ENCODE measurements at places on chromosomes 13 and 19. TPM values are rescaled to one million over a fixed set of nuclear protein-coding genes. Genes with fewer than 3 reads are reported as not detected.

GRCh38 chr13:20231839-20232555 is at the start of gene GJB6:
Gene GJB6 (minus strand): TSS chr13:20232319. CDS start chr13:20223480, 8,839 bp downstream.
- peaks cover 66% of the 10 kb centered on the region for H3K27me3 ChIP-seq
- no peak within 1 kb of the TSS for H3K27ac ChIP-seq
- peaks cover 17% of the 10 kb centered on the region for H3K4me1 ChIP-seq
- no peaks in the 10 kb centered on the region for H3K36me3 ChIP-seq
- peak; percentile 83 for DNase-seq
- peak within 1 kb of the TSS; percentile 34 for H3K4me3 ChIP-seq

GRCh38 chr19:28680111-28680510 is 532.8 kb downstream of the UQCRFS1 start:
- no peaks in the 10 kb centered on the region for H3K27me3 ChIP-seq
- no peak overlapping the region for H3K27ac ChIP-seq
- H3K36me3 ChIP-seq = no peaks in the 10 kb centered on the region
- H3K4me3 ChIP-seq = no peak overlapping the region

DNA sequence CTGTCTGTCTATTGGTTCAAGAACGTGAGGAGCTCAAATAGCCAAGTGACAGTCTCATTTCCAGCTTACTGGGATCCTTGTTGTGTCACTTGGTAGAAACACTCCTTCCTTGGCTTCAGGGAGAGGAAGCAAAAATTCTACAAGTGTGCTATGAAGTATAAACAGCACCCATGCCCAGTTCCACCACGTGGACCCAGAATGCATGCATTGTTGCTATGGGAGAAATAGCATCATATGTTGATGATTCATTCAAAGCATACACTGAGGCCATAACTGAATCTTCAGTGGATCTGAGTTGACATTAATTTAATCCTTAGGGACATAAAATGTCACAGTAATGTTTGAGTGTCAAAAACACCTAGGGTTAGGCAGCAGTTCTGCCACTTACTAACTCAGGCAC is 199.0 kb upstream of the RXFP2 start:
- no peaks in the 10 kb centered on the region for H3K4me1 ChIP-seq
- H3K27me3 ChIP-seq = no peaks in the 10 kb centered on the region
- no peak overlapping the region for H3K4me3 ChIP-seq
- no peak for DNase-seq
- no peaks in the 10 kb centered on the region for H3K36me3 ChIP-seq

DNA sequence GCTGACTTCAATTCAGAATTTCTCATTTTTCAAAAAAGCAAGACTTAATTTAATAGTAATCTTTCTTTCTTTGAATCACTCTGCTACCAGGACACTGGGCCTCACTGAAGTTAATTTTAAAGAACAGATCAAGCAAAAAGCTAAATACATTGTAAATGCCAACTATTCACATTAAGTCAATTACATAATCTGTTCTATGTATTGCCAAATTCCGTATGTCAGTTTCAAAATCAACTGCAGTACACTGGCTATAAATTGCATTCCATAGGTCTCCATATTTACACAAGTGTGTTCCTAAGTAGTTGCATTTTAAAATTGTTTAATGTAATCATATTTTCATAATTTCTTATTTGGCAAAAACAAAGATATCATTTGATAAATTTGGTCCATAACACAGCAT is 10.1 kb downstream of the FOXO1 start:
- H3K27ac ChIP-seq = no peak overlapping the region
- no peak for DNase-seq
- no peaks in the 10 kb centered on the region for H3K36me3 ChIP-seq
- H3K4me1 ChIP-seq = peaks cover 22% of the 10 kb centered on the region
- no peaks in the 10 kb centered on the region for H3K27me3 ChIP-seq
- no peak overlapping the region for H3K4me3 ChIP-seq

- H3K27ac ChIP-seq = peak overlapping the region; percentile 99
- H3K4me1 ChIP-seq = peaks cover 73% of the 10 kb centered on the region
- H3K27me3 ChIP-seq = no peaks in the 10 kb centered on the region
- DNase-seq = peak; percentile 89
Measured at GRCh38 chr19:54462655-54463530, 685 bp downstream of the LENG9 start.

- no peaks in the 10 kb centered on the region for H3K4me1 ChIP-seq
- H3K27me3 ChIP-seq = peaks cover 33% of the 10 kb centered on the region
- H3K4me3 ChIP-seq = no peak overlapping the region
- DNase-seq = no peak
- H3K36me3 ChIP-seq = no peaks in the 10 kb centered on the region
Measured at GRCh38 chr19:43395561-43395960, 19.1 kb upstream of the TEX101 start.

The ZNF568 gene
- 0.87 TPM for total RNA-seq

The ONECUT3 gene
- total RNA-seq = not detected

DNA sequence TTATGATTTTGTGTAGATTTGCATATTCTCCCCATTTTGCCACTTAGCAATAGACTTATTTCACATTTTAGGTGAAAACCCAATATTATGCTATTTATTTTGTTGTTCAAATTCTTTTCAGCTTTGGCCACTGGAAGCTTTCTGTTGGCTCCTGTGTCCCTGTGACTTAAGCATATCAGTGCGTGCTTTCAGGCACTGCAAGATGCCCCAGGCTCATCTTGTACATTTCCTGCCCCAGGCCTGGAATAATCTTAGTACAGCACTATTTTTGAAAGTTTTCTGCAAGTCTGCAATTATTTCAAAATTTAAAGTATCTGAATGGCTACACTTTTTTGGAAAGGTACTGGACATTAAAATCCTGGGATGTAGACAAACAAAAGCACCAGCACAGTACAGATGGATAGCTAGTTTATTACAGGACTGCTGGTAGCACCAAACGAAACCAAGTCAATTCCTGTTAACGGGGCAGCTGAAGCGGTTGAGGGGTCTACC is 3.5 kb upstream of the CCNP start:
- H3K36me3 ChIP-seq = peaks cover 18% of the 10 kb centered on the region
- no peak for DNase-seq
- H3K27ac ChIP-seq = no peak overlapping the region

The FPR3 gene
- total RNA-seq = not detected

The ANO8 gene
- 34.2 TPM for total RNA-seq

DNA sequence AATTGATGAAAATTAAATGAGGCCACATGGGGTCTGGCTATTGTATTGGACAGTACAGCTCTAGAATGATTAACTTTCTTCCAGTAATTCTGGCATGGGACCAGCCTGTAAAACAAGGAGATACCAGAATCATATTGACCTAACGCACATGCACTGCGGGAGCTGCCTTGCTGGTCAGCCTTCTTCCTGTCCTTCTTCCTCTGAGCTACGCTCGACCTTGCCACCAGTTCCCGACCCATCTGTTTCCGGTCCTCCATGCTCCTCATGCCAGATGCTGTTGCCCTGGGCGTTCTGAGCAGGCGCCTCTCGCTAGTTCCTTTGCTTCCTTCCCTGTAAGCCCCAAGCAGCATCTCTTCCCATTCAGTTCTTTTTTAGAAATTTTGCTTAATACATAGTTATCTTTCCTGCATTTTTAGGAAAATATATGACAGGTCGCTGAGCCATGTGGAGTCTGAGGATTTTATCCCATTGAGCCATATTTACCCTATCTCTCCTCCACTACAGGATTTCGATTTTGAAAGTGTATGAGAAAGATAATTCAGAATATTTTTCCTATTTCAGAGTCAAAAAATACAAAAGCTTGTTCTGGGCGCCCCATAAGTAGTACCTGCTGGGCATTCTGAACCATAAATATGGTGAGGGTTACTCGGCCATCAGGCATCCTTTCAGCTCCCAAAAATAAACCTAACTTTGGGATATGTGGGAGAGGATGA is 38.6 kb downstream of the TNFRSF19 start:
- H3K27me3 ChIP-seq = no peaks in the 10 kb centered on the region
- H3K4me1 ChIP-seq = peaks cover 39% of the 10 kb centered on the region
- peak overlapping the region; percentile 55 for H3K27ac ChIP-seq
- no peaks in the 10 kb centered on the region for H3K36me3 ChIP-seq
- peak overlapping the region; percentile 6 for H3K4me3 ChIP-seq
- no peak for DNase-seq

The DACT3 gene
- total RNA-seq = 10.3 TPM

The ZNF229 gene
- total RNA-seq = 1.3 TPM

- no peak for DNase-seq
- no peaks in the 10 kb centered on the region for H3K36me3 ChIP-seq
- no peak overlapping the region for H3K4me3 ChIP-seq
- no peak overlapping the region for H3K27ac ChIP-seq
- no peaks in the 10 kb centered on the region for H3K4me1 ChIP-seq
Measured at GRCh38 chr13:44004878-44005277, 125.2 kb downstream of the LACC1 start.

DNA sequence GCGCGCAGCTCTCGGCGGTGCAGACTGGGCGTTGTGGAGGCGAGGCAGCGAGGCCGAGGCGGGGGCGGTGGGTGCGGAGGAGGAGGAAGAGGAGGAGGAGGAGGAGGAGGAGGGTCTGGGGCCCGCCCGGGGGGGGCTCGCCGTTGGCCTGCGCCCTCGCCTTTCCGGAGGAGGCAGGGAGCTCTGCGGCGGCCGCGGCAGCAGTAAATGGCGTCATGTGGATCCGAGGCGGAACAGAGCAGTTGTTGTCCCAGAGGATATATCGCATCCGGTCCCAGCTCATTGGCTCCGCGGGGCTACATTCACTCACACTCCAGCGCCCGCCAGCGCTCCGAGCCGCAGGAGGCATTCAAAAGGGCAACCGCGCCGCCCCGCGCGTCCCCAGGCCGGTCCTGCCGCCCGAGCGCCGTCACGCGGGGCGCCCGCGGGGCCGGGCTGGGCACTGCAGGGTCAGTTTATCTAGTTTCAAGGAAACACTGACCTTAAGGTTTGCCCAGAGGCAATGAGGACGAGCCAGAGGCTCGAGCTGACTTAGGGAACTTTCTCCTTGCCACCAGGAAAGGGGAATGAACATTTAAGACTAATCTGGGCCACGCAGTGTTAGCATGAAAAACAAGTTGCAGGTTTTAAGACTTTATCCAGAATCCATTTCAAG is at the start of gene SPRY2:
Gene SPRY2 (minus strand): TSS at position 26 of the 655 bp plus-strand sequence. CDS start 3,421 bp downstream, outside the sequence.
- peaks cover 10% of the 10 kb centered on the region for H3K36me3 ChIP-seq
- H3K27me3 ChIP-seq = no peaks in the 10 kb centered on the region
- H3K27ac ChIP-seq = peak within 1 kb of the TSS; percentile 93
- H3K4me1 ChIP-seq = peaks cover 6% of the 10 kb centered on the region

The ADM5 gene
- not detected for total RNA-seq

The GAPDHS gene
- not detected for total RNA-seq

DNA sequence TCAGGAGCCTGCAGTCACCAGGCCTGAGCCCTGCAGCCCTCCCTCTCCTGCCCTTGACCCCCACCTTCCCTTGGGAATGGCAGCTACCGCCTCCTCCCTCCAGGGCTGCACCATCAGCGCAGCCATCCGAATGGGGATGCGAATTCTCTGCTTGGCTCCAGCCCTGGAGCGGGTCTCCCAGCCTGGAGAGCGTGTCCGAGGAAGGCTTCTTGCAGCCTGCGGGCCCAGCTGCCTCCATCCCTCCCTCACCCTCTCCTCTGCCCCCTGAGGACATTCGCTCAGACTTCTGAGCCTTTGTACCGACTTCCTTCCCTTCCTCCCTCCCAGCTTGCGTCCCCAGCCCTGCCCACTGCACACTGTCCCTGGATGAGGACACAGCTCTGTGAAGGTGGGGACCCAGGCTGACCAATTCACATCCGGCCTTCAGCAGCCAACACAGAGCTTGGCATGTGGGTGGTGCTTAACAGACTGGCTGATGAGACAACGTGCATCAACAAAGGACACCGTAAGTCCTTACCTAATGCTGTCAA is 6.0 kb upstream of the NKPD1 start:
- no peaks in the 10 kb centered on the region for H3K36me3 ChIP-seq
- no peak overlapping the region for H3K4me3 ChIP-seq
- no peak for DNase-seq
- peaks cover 44% of the 10 kb centered on the region for H3K4me1 ChIP-seq
- H3K27ac ChIP-seq = no peak overlapping the region

The PCDH17 gene
- 9.5 TPM for total RNA-seq

The PKN1 gene
- total RNA-seq = 50.9 TPM

The OR7A5 gene
- not detected for total RNA-seq

- no peaks in the 10 kb centered on the region for H3K27me3 ChIP-seq
- DNase-seq = peak; percentile 80
- peaks cover 20% of the 10 kb centered on the region for H3K4me1 ChIP-seq
- peak overlapping the region; percentile 90 for H3K27ac ChIP-seq
- no peak overlapping the region for H3K4me3 ChIP-seq
- H3K36me3 ChIP-seq = no peaks in the 10 kb centered on the region
Measured at GRCh38 chr19:11530432-11530831, 1.5 kb upstream of the ECSIT start.

DNA sequence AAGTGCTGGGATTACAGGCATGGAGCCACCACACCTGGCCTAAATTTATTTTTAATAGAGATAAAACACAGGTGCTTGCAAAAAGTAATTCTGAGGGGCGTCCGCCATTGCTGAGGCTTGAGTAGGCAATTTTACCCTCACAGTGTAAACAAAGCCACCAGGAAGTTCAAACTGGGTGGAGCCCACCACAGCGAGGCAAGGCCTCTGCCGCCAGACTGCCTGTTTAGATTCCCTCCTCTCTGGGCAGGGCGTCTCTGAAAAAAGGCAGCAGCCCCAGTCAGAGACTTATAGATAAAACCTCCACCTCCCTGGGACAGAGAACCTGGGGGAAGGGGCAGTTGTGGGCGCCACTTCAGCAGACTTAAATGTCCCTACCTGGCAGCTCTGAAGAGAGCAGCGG is 50.7 kb downstream of the B3GLCT start:
- H3K4me1 ChIP-seq = no peaks in the 10 kb centered on the region
- H3K36me3 ChIP-seq = peaks cover 6% of the 10 kb centered on the region
- H3K27ac ChIP-seq = no peak overlapping the region

DNA sequence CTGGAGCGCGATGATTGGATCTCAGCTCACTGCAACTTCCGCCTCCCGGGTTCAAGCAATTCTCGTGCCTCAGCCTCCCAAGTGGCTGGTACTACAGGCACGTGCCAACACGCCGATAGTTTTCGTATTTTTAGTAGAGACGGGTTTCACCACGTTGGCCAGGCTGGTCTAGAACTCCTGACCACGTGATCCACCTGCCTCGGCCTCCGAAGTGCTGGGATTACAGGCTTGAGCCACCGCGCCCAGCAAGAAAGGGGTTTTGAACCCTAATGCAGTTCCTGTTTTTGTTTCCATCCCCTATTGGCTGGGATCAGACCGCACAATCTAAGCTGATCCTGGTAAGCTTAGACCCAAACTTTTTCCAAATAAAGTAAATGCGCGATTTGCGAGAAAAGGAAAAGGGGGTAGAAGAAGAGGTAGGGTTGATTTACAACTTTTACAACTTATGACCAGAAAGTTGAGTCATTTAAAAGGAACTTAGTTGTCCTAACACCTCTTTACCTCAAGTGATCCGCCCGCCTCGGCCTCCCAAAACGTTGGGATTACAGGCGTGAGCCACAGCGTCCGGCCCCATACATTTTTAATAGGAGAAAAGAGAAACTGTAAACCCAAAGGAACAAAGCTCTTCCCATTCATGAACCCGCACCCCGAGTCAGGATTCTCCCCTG is 764 bp downstream of the ZNF626 start:
- peak overlapping the region; percentile 80 for H3K4me3 ChIP-seq
- no peak for DNase-seq
- peaks cover 82% of the 10 kb centered on the region for H3K4me1 ChIP-seq
- no peaks in the 10 kb centered on the region for H3K27me3 ChIP-seq
- peaks cover 31% of the 10 kb centered on the region for H3K36me3 ChIP-seq

The DNAJC3 gene
- total RNA-seq = 19.6 TPM

GRCh38 chr13:30872685-30873461 is 33.2 kb upstream of the MEDAG start:
- no peaks in the 10 kb centered on the region for H3K36me3 ChIP-seq
- no peak for DNase-seq
- H3K4me3 ChIP-seq = no peak overlapping the region
